Activated naive CD8-positive, alpha-beta T cell treated with anti-CD3 and anti-CD28 coated beads, Interleukin-2, amount 50 U/mL, for 24 hours (primary cell): ENCODE measurements at places on chromosomes 1 and 21.

DNA sequence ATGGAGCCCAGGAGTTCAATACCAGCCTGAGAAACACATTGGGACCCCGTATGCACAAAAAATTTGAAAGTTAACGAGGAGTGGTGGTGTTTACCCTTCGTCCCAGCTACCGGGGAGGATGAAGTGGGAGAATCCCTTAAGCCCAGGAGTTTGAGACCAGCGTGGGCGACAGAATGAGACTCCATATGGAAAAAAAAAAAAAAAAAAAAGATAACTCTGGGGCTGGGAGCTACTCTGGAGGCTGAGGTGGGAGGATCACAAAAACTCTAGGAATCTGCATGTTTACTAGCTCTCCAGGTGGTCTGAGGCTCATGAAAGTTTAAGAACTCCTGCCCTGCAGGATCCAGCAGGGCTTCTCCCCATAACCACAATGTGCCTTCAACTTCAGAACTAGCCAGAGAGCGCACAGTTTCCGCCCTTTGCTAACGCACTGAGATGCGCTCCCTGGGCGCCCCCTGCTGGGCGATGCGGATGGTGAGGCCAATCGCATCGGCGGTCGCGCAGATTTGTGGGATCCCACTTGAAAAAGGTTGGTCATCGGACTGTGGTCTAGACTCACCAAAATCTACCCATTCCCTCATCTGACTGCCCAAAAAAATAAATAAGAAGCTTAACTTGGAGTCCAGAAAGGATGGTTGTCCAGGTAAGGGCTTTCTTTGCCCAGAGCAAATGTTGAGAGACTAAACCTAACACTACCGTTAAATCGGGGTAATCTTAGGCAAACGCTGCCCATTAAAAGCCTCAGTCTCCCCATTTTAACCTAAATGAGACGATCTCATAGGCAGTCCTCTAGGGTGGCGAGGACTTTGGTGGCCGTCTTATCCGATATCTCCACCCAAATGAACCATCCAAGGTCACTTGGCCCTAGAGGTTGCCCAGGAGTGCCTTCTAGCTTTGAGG lies 8.8 kb downstream of the ZNF683 start:
- H3K4me3 ChIP-seq = no peak overlapping the region
- H3K4me1 ChIP-seq = peaks cover 44% of the 10 kb centered on the region
- peaks cover 20% of the 10 kb centered on the region for H3K27me3 ChIP-seq
- peak overlapping the region; percentile 22 for H3K27ac ChIP-seq
- peak; percentile 93 for DNase-seq

DNA sequence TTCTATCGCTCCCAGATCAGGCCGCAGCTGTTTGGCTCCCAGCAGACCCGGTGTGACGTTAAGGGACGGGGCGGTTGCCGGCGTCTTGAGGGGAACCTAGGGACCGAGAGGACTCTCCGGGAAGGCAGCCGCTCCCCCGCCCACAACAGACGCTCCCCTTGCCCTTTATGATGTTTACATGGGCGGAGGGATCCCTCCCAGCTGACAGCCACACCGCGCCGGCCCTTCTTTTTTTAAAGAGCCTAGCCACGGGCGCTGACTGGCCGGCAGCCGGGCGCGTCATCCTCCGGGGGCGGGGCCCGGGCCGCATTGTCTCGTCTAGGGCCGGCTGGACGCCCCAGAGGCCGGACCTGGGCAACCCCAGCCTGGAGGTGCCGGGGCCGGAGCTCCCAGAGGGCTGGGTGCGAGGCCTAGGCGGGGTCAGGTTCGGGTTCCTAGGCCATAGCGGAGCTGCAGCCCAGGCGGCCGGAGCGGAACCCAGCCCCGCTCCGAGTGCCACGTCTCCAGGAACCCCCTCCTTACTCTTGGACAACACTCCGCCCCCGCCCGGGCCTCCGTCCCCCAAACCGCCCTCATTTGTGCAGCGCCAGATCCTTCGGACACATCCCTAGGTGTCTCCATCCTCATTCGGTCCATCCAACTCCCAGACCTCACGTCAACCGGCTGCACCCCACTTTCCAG lies at the start of gene PCAT6:
PCAT6 (plus strand) TSS at position 340 of the 681 bp plus-strand sequence.
- peaks cover 13% of the 10 kb centered on the region for H3K27me3 ChIP-seq
- H3K4me1 ChIP-seq = peaks cover 36% of the 10 kb centered on the region
- DNase-seq = peak; percentile 89
- H3K27ac ChIP-seq = peak within 1 kb of the TSS; percentile 74
- H3K36me3 ChIP-seq = no peaks in the 10 kb centered on the region
- H3K4me3 ChIP-seq = peak within 1 kb of the TSS; percentile 79

- peak; percentile 8 for DNase-seq
- H3K36me3 ChIP-seq = no peaks in the 10 kb centered on the region
- peaks cover 55% of the 10 kb centered on the region for H3K4me1 ChIP-seq
- peak overlapping the region; percentile 83 for H3K4me3 ChIP-seq
- no peaks in the 10 kb centered on the region for H3K27me3 ChIP-seq
These were observed 1.1 kb downstream of the LPGAT1 start for GRCh38 chr1:211829343-211830054.

GRCh38 chr1:9101510-9102146 lies 27.3 kb downstream of the GPR157 start:
- no peaks in the 10 kb centered on the region for H3K4me1 ChIP-seq
- no peak overlapping the region for H3K27ac ChIP-seq
- no peaks in the 10 kb centered on the region for H3K27me3 ChIP-seq
